Activated CD8-positive, alpha-beta memory T cell treated with anti-CD3 and anti-CD28 coated beads, Interleukin-2, amount 10 ng/mL, durations not matched to agents 7 days and 5 days (primary cell): ENCODE measurements at places on chromosomes 12 and 14.
A peak's percentile ranks its signal among the peaks of the same experiment; 100 is the strongest.

- DNase-seq, result peak; percentile 58
- H3K27me3 ChIP-seq, result no peaks in the 10 kb centered on the region
- H3K4me1 ChIP-seq, result peaks cover 89% of the 10 kb centered on the region
- peaks cover 41% of the 10 kb centered on the region for H3K36me3 ChIP-seq
Observed at GRCh38 chr12:104473374-104473983, 16.7 kb downstream of the CHST11 start.

GRCh38 chr12:6140651-6141447 lies 16.4 kb upstream of the VWF start:
- H3K4me1 ChIP-seq, result peaks cover 10% of the 10 kb centered on the region
- H3K4me3 ChIP-seq, result no peak overlapping the region
- no peak for DNase-seq
- H3K27ac ChIP-seq, result peak overlapping the region; percentile 56
- H3K36me3 ChIP-seq, result no peaks in the 10 kb centered on the region

DNA sequence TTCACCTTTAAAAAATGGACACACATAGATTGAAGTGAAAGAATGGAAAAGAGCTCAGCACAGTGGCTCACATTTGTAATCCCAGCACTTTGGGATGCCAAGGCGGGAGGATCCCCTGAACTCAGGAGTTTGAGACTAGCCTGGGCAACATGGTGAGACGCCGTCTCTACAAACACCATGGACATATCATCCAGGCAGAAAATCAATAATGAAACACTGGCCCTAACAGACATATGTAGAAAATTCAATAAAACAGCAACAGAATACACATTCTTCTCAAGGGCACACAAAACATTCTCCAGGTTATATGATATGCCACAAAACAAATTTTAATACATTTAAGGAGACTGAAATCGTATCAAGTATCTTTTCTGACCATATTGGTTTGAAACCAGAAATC lies 7.4 kb downstream of the WASHC3 start:
- no peaks in the 10 kb centered on the region for H3K27me3 ChIP-seq
- H3K4me3 ChIP-seq, result no peak overlapping the region
- H3K4me1 ChIP-seq, result peaks cover 23% of the 10 kb centered on the region
- no peak overlapping the region for H3K27ac ChIP-seq

DNA sequence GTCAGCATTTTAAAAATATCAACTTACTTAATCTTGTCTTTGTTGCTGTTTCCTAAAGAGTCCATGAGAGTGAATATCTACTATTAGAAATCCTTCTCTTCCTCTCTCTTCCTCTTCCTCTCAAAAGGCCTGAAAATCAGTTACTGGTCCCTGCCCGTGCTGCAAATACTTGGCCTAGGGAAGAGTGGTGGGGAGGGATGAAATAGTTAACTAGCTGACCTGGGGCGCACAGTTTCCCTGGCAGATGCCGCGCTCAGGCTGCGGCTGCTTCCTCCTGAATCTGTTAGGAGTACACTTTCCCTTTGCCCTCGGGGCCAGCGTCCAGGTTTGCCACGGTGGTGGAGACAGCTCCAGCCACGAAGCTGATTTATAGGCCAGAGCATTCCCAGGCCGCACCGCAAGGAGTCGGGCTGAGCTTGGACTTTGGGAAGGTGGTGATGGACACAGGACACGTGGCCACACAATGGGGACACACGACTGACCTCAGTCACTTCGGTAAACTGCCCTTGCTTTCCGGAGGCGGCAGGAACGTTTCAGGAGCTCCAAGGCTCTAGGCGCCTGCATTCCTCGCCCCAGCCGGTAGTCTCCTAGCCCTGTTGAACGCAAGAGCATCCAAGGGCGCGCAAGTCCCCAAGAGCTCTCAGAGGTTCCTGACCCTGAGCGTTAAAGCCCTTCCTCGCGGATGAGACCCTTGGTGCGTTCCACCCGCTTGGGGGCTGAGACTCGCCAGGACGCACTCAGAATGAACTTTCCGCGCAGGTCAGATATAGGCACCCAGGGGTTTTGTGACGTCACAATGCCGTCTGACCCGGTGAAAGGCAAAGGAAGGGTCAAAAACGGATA lies 7.1 kb upstream of the ASCL1 start:
- no peak for DNase-seq
- no peak overlapping the region for H3K27ac ChIP-seq
- no peaks in the 10 kb centered on the region for H3K36me3 ChIP-seq
- H3K4me3 ChIP-seq, result no peak overlapping the region
- H3K4me1 ChIP-seq, result peaks cover 20% of the 10 kb centered on the region
- H3K27me3 ChIP-seq, result peaks cover 75% of the 10 kb centered on the region

DNA sequence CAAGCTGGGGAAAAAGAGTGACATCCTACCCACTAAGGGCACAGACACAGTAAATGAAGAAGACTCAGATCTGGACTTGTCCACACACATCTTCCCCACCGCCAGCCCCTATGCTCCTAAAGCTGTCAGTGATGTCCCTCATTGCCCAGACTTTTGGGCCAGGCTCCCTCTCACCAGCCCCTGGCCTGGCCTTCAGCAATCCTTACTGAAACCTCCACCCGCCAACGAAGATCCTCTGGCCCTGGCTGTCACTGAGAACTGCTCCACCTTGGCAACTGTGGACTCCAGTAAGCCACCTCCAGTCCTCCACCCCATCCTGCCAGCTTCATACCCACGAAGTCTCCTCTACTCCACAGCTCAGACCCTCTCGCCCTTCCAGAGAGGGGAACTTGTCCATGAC lies 23.3 kb downstream of the FIGNL2 start:
- H3K4me3 ChIP-seq, result no peak overlapping the region
- DNase-seq, result no peak
- no peaks in the 10 kb centered on the region for H3K36me3 ChIP-seq
- H3K27me3 ChIP-seq, result peaks cover 6% of the 10 kb centered on the region
- no peak overlapping the region for H3K27ac ChIP-seq

DNA sequence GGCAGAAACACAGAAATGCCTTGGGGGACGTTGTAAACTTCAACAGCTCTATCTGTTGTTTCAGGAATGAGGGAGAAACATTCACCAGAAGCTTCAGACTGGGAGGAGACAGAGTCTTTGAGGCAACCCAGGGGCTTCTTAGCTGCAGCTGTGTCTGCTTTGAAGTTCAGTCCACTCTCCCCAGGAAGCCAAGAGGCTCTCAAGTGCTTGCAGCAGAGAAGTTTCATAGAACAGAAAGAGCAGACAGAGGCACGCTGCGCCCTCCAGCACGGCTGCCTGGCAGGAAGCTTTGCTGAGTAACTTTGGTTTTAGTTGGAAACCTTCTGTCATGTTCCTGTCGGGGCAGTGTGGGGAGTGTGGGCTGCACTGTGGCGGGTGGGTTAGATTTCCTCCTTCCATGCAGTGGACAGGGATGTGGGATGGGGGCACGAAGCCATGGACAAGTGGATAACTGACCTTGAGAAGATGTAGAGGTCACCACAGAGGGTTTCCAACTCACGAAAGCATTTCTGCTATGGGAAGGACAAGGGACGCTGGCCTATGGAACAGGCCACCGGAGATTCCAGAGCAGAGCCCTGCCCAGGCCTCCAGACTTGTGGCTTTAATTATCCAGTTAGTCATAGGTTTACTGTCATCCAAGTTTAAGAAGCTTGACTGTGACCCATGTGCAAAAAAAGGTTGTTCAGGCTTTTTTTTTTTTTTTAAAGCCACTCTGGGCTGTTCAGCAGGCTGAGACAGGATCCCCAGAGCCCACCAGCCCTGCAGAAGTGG lies 107.7 kb downstream of the ARF6 start:
- H3K4me1 ChIP-seq, result peaks cover 75% of the 10 kb centered on the region
- H3K27ac ChIP-seq, result peak overlapping the region; percentile 96
- no peaks in the 10 kb centered on the region for H3K27me3 ChIP-seq
- H3K4me3 ChIP-seq, result peak overlapping the region; percentile 74

DNA sequence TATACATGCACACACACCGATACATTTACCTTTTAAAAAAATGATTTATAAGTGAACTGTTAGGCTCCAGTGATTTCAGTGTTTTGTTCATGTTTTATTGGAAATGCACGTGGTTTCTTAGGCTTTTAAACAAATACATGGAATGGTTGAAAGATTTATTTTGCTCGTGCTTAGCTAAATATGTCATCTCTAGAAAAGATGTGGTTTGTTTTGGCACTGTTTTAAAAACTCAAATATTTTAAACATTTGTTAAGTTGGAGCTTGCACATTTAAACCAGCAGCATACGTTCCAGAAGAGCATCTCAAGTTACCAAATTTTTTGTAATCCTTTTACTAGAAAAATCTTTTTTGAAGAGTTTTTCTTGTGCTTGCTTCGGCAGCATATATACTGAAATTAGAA lies 44.5 kb downstream of the FOXA1 start:
- no peak overlapping the region for H3K4me3 ChIP-seq
- H3K27ac ChIP-seq, result no peak overlapping the region
- H3K27me3 ChIP-seq, result no peaks in the 10 kb centered on the region
- no peaks in the 10 kb centered on the region for H3K36me3 ChIP-seq
- no peak for DNase-seq
- H3K4me1 ChIP-seq, result no peaks in the 10 kb centered on the region

DNA sequence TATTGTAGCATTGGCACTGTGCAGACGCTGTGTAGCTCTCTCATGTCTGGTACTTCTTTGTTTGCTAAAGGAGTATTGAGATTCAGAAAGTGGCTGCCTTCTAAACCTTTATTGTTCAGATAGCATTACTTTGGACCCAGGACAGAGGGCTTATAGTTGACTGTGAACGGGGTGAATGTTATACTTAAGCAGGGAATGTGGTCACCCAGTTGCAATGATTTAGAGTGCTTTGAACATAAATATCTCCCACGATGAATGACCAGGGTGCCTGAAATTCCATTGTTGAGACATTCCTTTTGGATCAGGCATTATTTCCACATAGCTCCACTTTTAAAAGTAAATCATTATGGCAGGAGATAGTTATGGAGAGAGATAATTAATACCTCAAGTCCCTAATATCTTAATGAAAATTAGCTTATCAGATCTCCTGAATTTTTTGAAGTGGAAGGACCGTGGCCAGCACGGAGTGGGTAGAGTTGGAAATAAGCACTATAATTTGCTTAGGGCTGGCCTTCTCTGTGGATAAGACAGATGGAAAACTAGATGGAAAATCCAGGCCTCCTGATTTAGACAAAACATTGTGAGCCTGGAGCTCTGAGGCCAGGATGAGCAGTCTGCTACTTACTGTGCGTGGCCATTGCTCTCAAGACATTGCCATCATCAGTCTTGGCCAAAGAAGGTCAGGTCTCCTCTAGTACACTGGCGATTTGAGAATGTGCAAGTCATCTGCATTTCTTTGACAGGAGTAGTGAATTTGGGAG lies 114.5 kb downstream of the ETV6 start:
- no peak for DNase-seq
- no peak overlapping the region for H3K27ac ChIP-seq
- peaks cover 55% of the 10 kb centered on the region for H3K4me1 ChIP-seq
- no peak overlapping the region for H3K4me3 ChIP-seq
- H3K27me3 ChIP-seq, result no peaks in the 10 kb centered on the region

DNA sequence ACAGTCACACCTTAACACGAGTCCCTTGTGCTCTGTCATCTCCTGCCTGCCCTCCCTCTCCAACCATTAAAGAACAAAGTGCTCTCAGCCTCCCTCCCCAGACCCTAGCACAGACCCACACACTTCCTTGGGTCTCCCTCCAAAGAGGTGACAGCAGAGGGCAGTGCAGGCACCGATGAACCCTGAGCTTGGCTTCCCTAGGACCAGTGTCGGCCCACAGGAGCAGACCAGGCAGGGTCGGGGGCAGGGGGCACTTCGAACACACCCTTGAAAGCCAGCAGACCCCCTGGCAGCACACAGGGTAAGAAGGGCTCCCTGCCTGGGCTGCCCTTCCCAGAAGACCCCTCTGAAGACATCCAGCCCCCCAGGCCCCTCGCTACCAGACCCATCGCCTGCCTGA lies 7.0 kb downstream of the CDK2AP1 start:
- no peak overlapping the region for H3K27ac ChIP-seq
- peaks cover 5% of the 10 kb centered on the region for H3K36me3 ChIP-seq
- H3K27me3 ChIP-seq, result no peaks in the 10 kb centered on the region
- H3K4me3 ChIP-seq, result no peak overlapping the region

DNA sequence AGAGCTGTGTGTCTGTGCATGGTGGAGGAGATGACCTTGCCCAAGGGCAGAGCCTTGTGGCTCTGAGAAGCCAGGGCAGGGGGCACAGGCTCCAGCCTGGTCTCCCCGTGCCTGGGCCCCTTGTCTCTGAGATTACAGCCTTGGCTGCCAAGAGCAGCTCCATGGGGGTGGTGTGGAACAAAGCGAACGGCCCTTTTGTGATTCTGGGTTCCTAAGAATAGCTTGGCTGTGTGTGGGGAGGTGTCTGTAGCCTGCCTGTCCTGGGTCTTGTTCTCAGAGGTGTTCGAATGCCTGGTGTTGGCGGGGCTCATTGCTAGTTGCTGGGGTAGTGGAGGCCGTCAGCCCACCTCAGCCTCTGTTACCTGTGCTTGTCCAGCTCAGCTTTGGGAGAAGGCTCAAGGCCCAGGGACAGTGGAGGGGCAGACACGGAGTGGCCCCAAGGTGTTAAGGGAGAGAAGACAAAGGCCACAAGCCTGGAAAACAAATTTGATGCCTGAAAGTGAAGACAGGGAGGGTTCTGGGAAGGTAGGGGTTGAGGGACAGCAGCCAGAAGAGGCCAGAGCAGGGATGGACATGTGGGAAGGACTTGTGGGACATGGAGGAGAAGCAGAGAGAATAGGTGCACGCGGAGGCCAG lies 7.4 kb upstream of the MYH7 start:
- peaks cover 9% of the 10 kb centered on the region for H3K4me1 ChIP-seq
- no peak for DNase-seq
- H3K27ac ChIP-seq, result no peak overlapping the region
- peaks cover 5% of the 10 kb centered on the region for H3K27me3 ChIP-seq
- no peaks in the 10 kb centered on the region for H3K36me3 ChIP-seq

DNA sequence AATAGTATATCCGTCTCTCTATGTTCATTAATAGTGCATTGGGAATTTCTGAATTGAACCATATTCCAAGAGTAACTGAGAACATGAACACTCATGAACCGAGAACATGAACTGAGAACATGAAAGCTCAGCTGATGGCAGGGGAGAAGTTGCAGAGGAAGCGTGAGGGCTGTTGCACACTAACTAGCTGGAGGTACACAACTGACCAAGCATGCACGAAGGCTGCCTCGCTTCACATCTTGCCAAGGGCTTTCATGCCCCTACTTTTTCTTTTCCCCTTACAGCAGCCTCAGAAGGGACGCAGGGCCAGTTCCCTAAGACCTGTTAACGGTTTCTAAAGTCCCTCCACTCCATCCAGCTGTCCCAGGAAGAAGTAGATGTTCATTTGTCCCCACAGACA lies 4.3 kb downstream of the RNASE1 start:
- peaks cover 15% of the 10 kb centered on the region for H3K4me1 ChIP-seq
- H3K27me3 ChIP-seq, result peaks cover 15% of the 10 kb centered on the region
- no peak for DNase-seq
- H3K27ac ChIP-seq, result no peak overlapping the region
- H3K4me3 ChIP-seq, result no peak overlapping the region

DNA sequence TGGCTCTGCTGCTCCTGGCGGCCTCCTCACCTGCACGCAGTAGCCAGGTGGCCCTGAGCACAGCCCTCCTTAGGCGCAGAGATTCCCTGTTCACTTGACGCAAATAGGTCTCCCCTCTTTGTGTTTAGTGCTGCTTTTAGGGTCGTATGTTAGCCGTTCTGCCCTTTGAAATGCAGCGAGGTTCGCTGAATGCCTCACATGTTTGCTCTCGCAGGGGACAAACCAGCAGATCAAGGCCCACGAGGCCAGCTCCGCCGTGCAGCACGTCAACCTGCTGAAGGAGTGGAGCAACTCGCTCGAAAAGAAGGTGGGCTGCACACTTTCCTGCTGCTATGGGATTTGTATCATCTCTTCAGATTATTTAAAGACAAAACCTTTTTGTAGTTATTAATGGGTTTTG lies 31.4 kb upstream of the AMN start:
- no peaks in the 10 kb centered on the region for H3K4me1 ChIP-seq
- no peak overlapping the region for H3K4me3 ChIP-seq
- no peaks in the 10 kb centered on the region for H3K27me3 ChIP-seq
- H3K27ac ChIP-seq, result no peak overlapping the region
- peaks cover 31% of the 10 kb centered on the region for H3K36me3 ChIP-seq

GRCh38 chr12:86312232-86312631 lies 56.0 kb upstream of the MGAT4C start:
- H3K4me1 ChIP-seq, result no peaks in the 10 kb centered on the region
- no peak overlapping the region for H3K4me3 ChIP-seq
- no peaks in the 10 kb centered on the region for H3K27me3 ChIP-seq
- H3K27ac ChIP-seq, result no peak overlapping the region
